ENCODE measurements at places on chromosomes 11 and 22. TPM values are rescaled to one million over a fixed set of nuclear protein-coding genes. Genes with fewer than 3 reads are reported as not detected.

DNA sequence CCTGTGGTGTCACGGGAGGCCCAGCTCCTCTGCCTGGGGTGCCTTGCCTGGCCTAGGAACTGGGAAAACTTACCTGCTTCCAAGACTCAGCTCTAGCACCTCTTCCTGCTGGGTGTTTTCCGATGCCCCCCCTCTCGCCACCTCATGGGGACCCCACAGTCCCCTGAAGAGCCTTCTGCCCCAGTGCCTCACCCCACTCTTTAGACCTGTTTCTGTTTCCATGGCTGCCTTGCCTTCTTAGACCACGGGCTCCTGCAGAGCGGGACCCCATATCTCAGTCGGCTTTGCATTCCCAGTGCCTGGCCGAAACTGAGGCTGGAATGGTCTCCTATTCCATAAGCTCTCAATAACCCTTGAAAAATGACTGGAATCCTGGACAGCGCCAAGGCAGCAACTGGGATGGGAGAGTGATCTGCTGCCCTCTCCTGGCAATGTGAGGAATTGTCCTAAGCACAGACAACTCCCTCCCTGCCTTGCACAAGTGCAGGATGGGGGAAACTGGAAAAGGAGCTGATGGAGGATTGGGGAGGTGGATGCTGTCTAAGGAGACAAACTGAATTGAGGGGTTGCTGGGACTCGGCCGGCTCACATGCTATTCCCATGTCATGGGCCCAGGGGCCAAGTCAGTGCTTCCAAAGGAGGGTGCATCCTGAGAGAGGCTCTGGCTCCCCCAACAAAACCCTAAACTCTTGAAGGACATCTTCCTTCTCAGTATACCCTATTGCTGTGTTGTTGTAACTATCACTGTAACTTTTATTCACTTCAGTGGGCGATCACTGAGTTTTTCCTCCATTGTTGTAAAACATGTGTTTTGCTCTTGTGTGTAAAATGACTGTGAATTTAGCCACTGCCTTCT, 26.6 kb upstream of the IL17RA start:
- no peak overlapping the region for H3K27ac ChIP-seq
- DNase-seq, result peak; percentile 61
- no peaks in the 10 kb centered on the region for H3K27me3 ChIP-seq
- no peaks in the 10 kb centered on the region for H3K4me1 ChIP-seq
- no peaks in the 10 kb centered on the region for H3K36me3 ChIP-seq
- no peak overlapping the region for H3K4me3 ChIP-seq

Gene CASP4
- total RNA-seq, result 26.0 TPM

Gene KCTD17
- 6.1 TPM for total RNA-seq

- H3K27me3 ChIP-seq, result no peaks in the 10 kb centered on the region
- peaks cover 20% of the 10 kb centered on the region for H3K4me1 ChIP-seq
- peak; percentile 86 for DNase-seq
- no peak overlapping the region for H3K4me3 ChIP-seq
- H3K27ac ChIP-seq, result peak overlapping the region; percentile 65
- peaks cover 27% of the 10 kb centered on the region for H3K36me3 ChIP-seq
Measured at GRCh38 chr11:68890490-68891231, 13.0 kb downstream of the MRPL21 start.

- no peak for DNase-seq
- H3K27ac ChIP-seq, result no peak within 1 kb of the TSS
- H3K4me3 ChIP-seq, result no peak within 1 kb of the TSS
Measured at GRCh38 chr22:39959640-39960447, at the start of gene TMA7B. TMA7B (plus strand) TSS chr22:39960397; CDS start chr22:39964375, 3,978 bp downstream.

Gene OR2AG1
- total RNA-seq, result not detected

Gene HRAS
- total RNA-seq, result 25.3 TPM

- no peak overlapping the region for H3K27ac ChIP-seq
- no peak overlapping the region for H3K4me3 ChIP-seq
- no peak for DNase-seq
Measured at GRCh38 chr11:76604626-76605241, 65.8 kb downstream of the LRRC32 start.

Gene SERPING1
- 256 TPM for total RNA-seq

DNA sequence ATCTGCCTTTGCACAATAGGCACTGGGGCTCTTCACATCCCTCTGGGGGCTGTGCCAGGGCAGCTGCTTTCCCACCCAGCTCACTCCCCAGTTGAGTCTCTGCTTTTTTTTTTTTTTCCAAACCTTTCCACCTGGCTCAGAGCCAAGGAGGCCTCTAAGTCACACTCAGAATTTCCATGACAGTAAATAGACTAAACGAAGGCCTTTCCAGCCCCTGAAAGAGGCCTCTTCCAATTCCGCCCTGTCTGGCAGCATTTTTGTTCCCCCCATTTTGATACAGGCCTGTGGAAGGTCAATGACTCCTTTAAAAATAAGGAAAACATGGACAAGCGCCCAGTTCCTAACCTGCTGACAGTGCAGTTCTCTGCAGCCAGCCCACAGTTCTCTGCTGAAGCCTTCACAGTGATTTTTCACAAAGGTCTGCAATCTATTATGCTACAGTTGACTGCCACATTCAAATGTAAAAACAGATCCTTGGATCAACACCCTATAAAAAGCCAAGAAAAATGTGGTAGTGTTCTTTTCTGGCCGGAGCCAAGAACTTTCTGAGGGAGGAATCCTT, 107.5 kb upstream of the SESN3 start:
- H3K27ac ChIP-seq, result peak overlapping the region; percentile 97
- peaks cover 33% of the 10 kb centered on the region for H3K4me1 ChIP-seq
- H3K36me3 ChIP-seq, result no peaks in the 10 kb centered on the region
- DNase-seq, result peak; percentile 87
- no peaks in the 10 kb centered on the region for H3K27me3 ChIP-seq

Gene OR8A1
- not detected for total RNA-seq

DNA sequence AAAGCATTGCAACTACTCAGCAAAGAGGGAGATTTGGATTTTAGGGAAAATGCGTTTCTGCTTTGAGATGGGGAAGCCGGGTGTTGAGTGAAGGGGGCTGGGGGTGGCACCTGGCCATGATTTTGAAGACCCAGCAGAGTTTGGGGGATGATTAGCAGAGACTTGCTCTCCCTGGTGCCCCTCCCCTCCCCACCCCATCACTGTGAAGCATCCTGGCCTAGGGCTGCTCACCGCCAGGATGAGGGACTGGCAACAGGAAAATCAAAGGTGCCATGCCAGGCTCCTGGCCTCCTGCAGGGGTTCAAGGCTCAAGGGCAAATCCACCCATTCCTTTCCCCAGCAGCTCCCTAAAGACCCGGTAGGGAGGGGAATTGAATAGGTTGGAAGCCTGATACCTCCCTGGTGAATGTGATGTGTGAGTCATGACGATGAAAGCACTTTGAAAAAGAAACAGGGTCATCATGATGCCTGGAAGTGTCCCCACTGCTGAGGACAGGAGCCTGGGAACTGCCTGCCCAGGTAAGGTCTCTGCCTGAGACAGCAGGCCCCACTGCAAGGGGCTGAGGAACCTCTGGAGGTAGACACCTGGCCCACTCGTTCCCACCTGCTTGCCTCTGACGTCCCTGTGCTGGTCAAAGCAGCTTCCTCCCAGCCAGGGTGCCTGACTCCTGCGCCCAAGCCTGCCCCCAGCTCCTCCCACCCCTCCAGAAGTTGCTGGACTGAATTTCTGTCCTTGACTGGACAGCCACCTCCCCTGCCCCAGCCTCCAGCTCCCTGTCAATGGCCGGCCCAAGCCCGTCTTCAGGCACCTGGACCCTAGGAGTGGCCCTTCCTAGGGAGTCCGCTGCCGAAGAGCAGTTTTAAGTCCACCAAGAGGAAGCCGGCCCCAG, 1.7 kb downstream of the CHST1 start:
- no peaks in the 10 kb centered on the region for H3K36me3 ChIP-seq
- DNase-seq, result peak; percentile 84
- no peaks in the 10 kb centered on the region for H3K27me3 ChIP-seq
- H3K4me1 ChIP-seq, result peaks cover 53% of the 10 kb centered on the region

Gene YWHAH
- total RNA-seq, result 111 TPM

DNA sequence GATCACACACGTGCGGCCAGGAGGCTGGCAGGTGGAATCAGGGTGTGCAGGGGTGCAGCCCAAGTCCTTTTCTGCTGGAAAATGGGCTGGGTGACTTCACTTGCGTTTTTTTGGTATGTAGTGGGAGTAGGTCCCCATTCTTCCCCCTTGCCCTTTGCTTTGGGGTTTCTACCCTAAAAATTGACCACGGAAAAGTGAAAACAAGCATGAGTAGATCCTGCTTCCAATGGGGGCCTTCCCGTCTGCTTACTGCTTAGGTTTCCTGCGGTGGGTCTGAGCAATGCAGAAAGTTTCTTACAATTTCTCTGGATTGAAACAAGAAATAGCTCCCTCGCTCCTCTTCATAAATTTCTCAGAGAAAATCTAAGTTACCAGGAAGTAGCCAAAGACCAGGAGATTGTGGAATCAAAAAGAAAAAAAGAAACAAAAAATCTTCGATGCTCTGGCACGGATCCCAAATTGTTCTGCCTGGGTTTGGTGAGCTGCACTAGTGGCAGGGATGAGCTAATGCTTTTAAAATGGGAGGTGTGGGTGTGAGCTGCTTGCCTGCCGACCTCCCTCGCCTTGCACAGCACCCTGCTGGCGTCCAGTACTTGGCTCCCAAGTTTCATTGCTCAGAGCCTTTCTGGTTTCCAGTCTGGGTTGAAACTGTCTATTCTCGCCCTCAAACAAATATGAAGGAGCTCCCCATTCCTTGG, 2.4 kb downstream of the TIMP3 start:
- H3K27ac ChIP-seq, result peak overlapping the region; percentile 89
- no peak for DNase-seq
- H3K4me3 ChIP-seq, result peak overlapping the region; percentile 80

DNA sequence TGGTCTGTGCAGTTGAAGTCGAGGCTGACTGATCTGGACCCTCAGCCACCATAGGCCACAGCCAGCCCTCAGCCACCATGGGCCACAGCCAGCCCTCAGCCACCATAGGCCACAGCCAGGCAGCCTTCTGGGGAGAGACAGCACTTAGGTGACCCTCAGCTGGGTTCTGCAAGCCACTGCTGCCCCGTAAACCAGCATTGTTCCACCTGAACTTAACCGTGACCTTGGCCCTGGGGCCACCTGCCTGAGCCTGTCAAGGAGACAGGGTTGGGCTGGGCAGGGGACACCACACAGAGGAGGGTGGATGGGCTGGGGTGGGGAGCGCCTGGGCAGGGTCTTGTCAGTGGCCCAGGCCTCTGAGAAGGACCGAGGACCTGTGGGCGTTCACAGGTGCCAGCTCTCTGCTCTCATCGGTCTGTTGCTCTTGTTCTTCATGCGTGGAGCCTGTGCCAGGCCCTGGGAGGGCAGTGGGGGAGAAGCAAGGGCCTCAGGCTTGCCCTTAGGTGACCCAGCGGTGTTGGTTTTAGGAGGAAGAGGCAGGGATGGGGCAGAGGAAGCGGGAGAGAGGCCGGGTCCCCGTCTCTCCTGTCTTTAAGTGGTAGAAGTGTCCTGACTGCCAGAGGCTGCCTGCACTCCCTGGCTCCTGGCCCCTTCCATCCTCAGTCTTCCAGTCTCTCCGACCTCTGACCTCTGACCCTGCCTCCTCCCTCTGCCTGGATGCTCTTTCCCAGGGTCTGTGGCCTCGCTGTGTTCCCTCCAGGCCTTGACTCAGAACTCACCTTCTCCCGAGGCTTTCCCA, 36.9 kb downstream of the GRAMD4 start:
- no peak overlapping the region for H3K4me3 ChIP-seq
- H3K27me3 ChIP-seq, result no peaks in the 10 kb centered on the region
- DNase-seq, result peak; percentile 84
- H3K4me1 ChIP-seq, result peaks cover 47% of the 10 kb centered on the region
- H3K36me3 ChIP-seq, result no peaks in the 10 kb centered on the region

Gene P2RY6
- 2.6 TPM for total RNA-seq

GRCh38 chr11:76592025-76592914, 78.3 kb downstream of the LRRC32 start:
- no peak overlapping the region for H3K27ac ChIP-seq
- H3K4me1 ChIP-seq, result peaks cover 10% of the 10 kb centered on the region
- no peaks in the 10 kb centered on the region for H3K36me3 ChIP-seq
- H3K4me3 ChIP-seq, result no peak overlapping the region
- no peak for DNase-seq

DNA sequence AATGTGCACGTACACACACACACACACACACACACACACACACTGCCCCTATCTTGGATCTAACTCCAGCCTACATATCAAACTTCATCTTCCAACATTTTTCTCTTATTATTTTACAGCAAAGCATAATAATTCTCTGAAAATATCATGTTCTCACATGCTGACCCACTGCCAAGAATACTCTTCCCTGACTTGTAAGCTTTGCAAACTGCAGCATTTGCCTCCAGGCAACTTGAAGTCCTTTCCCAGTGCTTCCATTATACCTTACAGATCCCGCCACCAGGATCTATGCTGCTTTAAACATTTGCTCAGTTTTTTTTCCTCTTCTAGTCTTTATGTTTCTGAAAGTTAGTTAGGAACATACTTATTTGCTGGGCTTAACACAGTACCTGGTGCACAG, 483.3 kb upstream of the ARHGAP42 start:
- no peak overlapping the region for H3K4me3 ChIP-seq
- no peaks in the 10 kb centered on the region for H3K27me3 ChIP-seq
- DNase-seq, result no peak
- no peak overlapping the region for H3K27ac ChIP-seq

Gene RRP8
- 12.9 TPM for total RNA-seq

DNA sequence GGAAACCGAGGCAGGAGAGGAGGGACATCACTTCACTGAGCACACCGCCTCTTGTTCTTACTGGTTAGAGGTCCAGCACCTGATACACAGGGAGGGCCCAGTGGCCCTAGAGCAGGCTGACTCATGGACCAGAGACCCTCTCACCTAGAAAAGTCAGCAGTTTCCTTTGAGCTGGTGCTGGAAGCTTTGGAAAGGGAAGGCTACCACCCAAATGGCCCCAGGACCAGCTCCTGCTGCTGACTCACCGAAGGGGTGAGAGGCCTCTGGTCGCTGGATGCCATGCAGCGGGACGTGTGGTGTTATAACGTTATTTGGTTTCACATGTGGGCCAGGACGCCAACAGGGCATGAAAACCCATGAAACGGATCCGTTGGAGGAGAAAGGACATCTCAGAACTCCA, 3.8 kb downstream of the NADSYN1 start:
- H3K27me3 ChIP-seq, result no peaks in the 10 kb centered on the region
- H3K4me3 ChIP-seq, result no peak overlapping the region
- no peak overlapping the region for H3K27ac ChIP-seq

Gene KLHL35
- 3.6 TPM for total RNA-seq

DNA sequence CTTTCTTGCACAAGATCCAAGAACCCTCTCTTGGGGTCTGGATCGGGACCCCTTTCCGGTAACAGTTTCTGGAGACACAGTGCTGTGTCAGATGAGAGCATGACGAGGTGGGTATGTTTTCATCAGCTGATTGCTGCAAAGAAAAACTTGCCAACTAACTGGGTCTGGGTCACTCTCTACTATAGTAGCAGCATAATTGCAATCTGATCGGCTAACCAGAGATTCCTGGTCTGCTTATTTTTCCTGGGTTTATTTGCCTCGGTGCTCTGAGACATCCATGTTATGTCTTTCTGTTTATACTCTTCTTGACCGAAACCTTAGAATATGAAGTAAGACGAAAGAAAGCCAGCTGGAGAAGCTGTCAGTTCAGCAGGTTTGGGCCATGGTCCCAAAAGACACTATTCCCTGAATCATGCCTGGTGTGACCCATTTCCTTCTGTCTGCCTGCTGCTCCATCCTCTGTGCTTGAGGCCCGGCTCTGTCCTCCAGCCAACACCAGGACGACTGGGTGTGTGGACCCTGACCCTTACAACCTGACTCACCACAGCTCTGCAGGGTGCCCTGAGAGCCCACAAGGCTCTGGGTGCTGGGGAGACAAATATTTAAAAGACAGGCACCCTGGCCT, 24.1 kb upstream of the CLMP start:
- no peak for DNase-seq
- no peak overlapping the region for H3K27ac ChIP-seq
- no peaks in the 10 kb centered on the region for H3K27me3 ChIP-seq
- no peaks in the 10 kb centered on the region for H3K4me1 ChIP-seq
- H3K4me3 ChIP-seq, result no peak overlapping the region
- no peaks in the 10 kb centered on the region for H3K36me3 ChIP-seq

Data from thyroid gland (tissue), 4 donors.